Stimulated activated CD8-positive, alpha-beta memory T cell treated with anti-CD3 and anti-CD28 coated beads, Interleukin-4, amount 100 ng/mL, for 1 hour (primary cell): ENCODE measurements at places on chromosomes 12 and 14.

- no peak for DNase-seq
Measured at GRCh38 chr12:45017916-45018315, 33.0 kb downstream of the DBX2 start.

DNA sequence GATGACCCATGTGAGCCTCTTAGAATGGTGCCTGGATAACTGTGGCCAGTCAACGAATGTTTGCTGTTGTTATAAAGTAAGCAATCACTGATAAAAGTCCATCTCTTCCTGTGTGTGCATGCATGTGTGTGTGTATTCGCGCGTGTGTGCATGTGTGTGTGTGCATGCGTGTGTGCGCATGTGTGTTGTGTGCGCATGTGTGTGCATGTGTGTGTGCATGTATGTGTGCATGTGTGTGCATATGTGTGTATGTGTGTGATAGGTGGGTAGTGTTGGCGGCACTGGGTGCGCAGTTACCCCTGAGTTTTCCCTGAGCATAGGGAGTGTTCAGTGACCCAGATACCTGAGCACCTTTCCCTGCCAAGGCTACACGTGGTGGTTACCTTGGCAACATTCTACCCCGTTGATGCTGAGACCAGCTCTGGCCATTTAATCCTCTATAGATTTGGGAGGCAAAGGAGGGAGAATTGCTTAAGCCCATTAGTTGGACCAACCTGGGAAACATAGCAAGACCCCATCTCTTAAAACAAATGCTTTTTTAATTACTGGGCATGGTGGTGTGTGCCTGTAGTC, 137.8 kb downstream of the SLC15A4 start:
- DNase-seq: no peak

GRCh38 chr12:49511410-49511809, 27.4 kb upstream of the KCNH3 start:
- DNase-seq: no peak

GRCh38 chr12:78096909-78097597, 266.4 kb downstream of the NAV3 start:
- DNase-seq: no peak

DNA sequence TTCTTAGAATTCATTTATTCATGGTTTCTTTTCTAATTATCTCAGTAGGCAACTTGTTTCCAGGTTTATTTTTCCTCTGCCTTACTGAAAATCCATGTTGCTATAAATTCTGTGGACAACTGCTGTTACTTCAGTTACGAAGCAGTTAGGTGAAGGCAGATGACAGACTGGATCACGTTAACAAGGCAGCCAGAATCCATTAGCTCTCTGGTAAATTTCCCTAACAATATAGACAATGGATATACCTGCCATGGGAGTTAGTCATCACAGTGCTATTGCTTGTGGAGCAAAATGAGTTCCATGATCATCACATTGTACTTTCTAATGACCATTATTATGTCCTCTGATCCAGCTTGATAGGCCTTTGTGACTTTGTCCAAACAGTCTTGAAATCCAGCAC, 291.5 kb downstream of the NELL2 start:
- DNase-seq: no peak
